Activated CD4-positive, alpha-beta T cell treated with anti-CD3 and anti-CD28 coated beads, Interleukin-2, amount 50 U/mL, for 1 hour (primary cell): ENCODE measurements at places on chromosomes 16 and 17.

DNA sequence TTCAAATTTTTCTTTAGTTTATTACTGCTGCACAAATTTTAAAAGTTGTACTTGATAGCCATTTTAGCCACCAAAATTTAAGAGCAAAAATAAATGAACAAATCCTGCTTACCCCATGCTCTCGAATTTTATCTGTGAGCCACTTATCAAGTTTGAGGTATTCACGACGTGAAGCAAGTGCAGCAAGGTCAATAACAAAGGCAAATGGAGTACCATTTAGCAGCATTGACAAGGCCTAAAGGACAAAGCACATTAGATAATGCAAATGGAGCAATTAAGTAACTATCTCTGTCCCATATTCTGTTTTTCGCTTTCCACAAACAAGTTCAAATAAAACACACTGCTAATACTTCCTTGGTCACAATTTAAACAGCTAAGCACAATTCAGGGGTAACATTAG lies 54.7 kb downstream of the CNOT1 start:
- DNase-seq, result no peak

- no peak for DNase-seq
Measured at GRCh38 chr16:12017558-12017957, 41.0 kb downstream of the SNX29 start.

GRCh38 chr17:61157246-61157886 lies 242.3 kb upstream of the TBX2 start:
- DNase-seq, result no peak

DNA sequence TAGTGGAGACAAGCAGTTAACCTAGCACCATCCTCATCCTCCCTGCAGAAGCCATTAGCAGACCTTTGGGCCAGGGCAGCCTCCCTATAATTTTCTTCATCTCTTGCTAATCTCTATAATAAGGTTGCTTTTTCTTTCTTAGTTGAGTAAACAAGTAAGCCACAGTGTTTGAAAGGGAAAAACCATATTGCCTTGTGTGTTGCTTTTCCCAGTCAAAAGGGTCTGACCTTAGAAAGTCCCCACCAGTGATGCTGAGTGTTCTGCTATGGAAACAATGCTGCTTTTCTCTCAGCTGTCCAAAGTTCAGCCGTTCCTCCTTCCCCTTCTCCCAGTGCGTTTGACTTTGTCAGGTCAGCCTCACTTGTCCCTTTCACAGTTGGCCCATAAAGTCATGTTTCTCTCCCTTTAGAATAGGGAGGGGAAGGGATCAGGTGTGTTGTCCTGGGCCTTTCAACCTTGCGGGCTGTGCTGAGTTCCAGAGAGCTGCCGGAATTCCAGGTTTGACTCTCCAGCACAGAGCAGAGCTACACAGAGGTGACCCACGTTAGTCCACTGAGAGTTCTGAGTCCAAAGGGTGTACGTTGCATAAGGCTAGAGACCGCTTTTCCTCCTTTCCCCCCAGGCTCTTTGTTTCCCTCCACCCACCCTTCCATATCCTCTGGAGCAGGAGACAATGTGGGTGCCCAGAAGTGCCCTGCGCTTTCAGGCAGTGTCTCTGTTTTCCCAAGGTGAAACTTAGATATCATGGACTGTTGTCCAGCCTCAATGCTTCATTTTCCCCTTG lies 15.9 kb upstream of the CLEC18C start:
- no peak for DNase-seq

DNA sequence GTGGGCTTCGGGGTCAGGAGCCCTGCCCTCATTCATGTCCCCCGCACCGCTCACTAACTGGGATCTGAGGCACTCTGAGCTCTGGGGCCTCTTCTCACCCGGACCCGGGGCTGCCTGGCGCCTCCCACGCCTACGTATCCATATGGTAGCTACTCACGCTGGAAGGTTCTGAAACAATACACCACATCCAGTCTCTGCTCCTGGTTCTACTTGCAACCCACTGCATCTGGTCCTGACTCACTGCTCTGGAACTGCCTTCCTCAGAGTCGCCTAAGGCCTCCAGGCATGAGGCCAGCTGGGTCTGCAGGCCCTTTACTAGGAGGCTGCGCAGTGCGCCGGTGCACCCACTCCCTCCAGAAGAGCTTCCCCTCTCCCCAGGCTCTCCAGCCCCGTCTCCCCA lies 18.1 kb downstream of the USP36 start:
- DNase-seq, result no peak

DNA sequence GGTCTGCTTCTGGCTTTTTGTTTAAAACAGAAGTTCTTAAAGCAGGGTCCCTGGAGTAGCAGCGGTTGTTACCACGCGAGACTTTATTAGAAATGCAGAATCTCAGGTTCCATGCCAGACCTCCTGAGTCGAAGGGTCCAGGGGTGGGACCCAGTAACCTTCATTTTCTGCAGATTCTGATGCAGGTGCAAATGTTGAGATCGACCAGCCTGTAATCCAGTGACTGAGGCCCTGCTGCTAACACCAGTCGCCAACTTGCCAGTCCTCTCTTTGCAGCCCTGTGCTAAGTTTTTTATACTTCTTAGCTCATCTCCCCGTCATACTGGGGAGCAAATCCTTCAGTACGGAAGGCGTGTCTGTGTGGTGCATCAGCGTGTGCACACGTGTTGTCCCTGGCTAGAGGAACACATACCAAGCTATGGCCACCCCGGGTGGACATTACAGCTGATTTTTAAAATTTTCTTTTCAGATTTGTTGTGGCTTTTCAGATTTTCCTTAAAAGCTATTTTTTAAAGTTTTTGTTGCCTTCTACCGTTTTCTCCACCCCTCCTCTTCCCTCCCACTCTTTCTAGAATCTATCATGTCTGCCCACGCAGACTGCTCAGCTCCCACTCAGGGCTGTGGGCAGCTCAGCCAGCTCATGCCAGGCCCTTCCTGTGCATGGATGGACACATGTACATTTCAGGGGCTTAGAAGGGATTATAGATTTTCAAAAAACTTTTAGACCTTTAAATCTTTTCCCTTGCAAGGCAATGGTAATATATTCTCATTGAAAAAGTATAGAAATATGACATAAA lies 57.7 kb downstream of the MEAK7 start:
- no peak for DNase-seq

DNA sequence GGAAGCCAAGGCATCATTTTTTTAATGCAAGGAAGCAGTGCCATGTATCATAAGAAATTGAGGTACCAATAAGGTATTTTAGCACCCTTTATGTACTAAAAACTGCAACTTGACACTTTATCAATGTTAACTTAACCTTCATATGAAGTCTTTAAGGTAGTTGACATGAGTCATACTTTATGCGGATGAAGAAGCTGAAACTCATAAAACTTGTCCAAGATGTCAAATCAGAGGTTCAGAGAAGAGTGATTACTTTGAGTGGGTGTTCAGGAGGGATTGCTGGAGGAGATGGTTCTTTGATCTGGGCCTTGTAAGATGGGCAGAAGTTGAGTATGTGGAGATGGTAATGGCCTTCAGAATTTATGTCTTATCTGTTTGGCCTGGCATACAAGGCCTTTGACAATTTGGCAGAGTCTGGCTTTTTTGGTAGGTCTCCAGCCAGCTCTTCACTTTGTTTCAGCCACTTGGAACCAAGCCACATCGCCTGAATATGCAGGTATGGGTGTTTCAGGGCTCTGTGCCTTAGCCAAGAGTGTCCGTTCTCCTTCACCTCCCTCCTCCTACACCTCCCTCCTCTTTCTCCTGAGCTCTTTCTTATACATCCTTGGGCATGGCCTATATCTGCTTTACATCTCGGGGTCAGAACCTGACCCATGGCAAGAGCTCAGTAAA lies 23.7 kb downstream of the YPEL2 start:
- no peak for DNase-seq

DNA sequence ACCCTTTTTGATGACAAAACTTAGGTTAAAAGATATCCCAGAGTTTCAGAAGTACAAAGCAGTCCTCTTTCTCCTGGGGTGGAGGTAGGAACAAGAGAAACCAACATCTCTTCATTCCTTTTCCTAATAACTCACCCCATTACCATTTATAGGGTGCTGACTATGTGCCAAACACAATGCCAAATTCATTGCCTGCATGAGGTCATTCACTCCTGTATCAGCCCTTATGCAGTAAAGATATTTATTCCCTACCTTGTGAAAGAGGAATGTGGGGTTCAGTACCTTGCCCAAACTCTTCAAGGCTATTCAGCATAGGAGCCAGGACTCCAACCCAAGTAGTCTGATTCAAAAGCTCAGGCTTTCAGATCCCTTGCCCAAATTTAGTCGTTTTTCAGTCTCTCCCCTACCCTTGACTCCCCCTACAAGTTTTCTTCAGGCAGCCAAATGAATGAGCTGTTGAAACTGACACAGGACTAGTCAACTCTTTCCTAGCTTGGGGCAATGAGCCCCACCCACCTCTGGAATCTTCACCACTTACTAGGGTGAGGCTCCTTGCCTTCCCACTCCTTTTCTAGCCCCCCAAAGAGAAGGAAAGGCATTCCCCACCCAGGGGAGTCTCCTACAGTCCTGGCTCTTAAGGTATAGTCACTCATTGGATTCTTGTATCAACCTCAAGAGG lies 5.9 kb downstream of the KRT14 start:
- no peak for DNase-seq

DNA sequence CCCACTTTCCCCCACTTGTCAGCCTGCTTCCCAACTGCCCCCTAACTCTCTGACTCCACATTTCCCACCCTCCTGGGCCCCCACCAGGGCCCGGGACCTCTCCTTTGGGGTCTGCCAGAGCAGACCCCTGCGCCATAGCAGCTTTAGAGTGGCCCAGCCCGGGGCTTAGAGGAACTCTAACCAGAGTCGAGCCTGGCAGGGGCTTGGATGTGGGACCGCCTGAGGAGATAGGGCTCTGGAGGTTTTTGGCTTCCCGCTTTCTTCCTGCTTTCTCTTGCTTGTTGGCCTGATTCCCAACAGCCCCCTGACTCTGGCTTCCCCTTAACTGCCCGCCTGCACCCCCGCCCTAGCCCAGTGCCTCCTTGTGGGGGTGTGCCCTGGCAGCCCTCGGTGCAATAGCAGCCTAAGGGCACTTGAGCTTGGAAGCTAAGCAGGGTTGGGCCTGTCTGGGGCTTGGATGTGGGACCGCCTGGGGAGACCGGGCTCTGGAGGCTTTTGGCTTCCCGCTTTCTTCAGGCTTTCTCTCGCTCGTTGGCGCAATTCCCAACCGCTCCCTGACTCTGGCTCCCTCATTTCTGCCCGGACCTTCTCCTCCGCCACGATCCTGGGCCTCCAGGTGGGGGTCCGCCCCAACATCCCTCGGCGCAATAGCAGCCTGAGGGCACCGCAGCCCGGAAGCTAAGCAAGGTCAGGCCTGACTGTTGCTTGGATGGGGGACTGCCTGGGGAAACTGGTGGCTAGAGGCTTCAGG lies 2292.0 kb downstream of the TP53TG3F start:
- no peak for DNase-seq

- peak; percentile 12 for DNase-seq
Measured at GRCh38 chr17:81294512-81295030, 536 bp downstream of the SLC38A10 start.

GRCh38 chr16:29198731-29199521 lies 207.6 kb downstream of the NPIPB11 start:
- no peak for DNase-seq

DNA sequence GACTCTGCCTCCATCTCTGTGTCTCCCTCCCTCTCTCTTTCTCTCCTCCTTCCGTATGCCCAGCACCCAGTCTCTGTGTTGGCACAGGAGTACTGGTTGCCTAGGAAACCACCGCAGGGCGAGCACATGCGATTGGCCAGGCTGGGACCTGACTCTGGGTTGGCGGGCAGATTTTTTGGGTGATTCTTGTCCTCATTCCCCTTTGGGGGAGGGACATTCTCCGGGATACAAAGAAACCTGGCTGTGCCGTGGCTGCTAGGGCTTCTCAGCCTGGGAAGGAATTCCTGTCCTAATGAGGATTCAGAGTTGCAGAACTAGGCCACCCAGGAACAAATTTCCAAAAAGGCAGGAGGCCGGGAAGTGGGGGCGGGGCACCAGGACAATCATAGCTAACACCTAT lies 168.9 kb downstream of the SHISA9 start:
- DNase-seq, result no peak
